Upper lobe of right lung (tissue), 1 donor: ENCODE measurements at places on chromosomes 1 and 21. TPM values are rescaled to one million over a fixed set of nuclear protein-coding genes. Genes with fewer than 3 reads are reported as not detected.

GRCh38 chr1:234975122-234975940 lies 153.3 kb downstream of the TOMM20 start:
- DNase-seq = peak; percentile 15

GRCh38 chr1:40477678-40478053 lies 576 bp downstream of the ZFP69 start:
- DNase-seq = no peak

- DNase-seq = no peak
These were observed 1.4 kb upstream of the HEYL start for GRCh38 chr1:39640861-39641260.

DNA sequence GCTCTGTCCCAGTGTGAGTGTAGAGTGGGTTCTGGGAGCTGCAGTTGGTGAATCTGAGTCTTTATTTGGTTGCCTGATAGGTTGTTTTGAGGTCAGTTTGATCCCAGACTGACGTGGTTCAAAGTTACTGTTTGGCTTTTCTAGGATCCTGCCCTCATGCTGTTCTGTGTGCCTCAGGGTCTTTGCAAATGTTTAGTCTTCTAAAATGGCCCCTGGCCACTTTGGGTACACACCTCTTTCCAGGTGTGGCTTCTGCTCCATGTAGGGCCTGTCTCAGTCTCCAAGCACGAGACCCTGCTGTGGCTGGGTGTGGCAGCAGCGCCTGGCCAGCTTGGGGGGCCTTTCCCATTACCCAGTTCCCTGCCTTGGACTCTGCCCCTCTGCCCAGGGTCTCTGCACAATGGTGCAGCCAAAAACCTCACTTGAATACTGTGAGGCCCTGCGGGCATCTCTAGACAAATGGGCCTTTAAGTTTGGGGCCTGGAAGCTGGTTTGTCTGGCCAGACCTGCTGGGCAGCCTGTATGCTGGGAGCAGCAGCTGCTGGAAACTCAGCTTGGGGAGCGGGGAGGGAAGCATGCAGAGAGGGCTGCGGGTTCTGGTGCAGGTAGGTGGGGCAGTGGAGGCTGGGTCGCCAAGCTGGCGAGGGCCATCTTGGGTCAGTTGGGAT lies 5.6 kb downstream of the PTPRF start:
- peak; percentile 66 for DNase-seq

GRCh38 chr1:58156124-58156468 lies 390.4 kb downstream of the OMA1 start:
- DNase-seq = no peak

GRCh38 chr1:78385744-78386462 lies 104.9 kb upstream of the PTGFR start:
- DNase-seq = no peak

- DNase-seq = no peak
These were observed 569.4 kb upstream of the ADAMTS5 start for GRCh38 chr21:27536319-27536718.

DNA sequence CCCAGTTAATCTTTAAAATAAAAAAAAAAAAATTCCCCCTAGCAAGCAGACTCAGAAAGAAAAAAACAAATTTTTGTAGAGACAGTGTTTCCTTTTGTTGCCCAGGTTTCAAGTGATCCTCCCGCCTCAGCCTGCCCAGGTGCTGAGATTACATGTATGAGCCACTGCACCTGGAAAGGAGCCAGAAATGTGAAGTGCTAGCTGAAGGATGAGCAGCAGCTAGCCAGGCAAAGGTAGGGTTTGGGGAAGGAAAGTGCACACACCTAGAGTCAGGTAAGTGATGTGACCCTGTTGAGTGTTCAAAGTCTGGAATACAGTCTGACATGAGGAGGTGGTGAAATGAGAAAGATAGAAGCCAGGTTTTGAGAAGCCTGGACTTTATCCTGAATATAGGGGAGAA lies 1.7 kb downstream of the AKR1A1 start:
- no peak for DNase-seq

DNA sequence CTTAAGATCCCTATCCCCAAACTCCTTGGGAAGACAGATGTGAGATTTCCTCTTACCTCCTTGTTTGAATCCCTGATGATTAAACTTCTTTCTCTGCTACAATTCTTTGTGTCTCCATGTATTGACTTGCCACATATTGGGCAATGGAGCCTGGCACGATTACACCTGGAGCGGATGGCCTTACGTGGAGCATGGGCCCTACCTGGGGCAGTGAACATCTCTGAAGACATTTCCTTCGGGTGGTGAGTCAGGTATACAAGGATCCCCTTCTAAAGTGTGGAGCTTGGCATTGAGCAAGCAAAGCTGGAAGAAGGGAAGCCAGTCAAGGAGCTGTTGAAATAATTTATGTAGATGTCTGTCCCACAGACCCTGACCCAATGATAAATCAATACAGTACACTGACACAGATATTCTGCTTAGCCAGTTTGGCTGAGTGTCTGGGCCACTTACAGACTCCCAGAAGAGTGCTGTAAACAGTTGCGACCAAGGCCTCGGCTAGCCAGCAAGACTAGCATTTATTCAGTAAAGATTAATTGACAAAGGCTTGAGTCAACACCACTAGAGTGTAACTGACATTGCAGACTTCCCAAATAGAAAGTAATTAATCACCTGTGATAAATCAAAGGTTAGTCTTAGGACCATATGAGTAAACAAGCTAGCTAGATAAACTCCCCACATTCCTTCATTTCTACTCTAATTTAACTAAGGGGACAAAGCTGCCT lies 83.1 kb upstream of the KCNK1 start:
- no peak for DNase-seq

- DNase-seq = no peak
These were observed 11.9 kb downstream of the SH2D2A start for GRCh38 chr1:156804572-156805243.

DNA sequence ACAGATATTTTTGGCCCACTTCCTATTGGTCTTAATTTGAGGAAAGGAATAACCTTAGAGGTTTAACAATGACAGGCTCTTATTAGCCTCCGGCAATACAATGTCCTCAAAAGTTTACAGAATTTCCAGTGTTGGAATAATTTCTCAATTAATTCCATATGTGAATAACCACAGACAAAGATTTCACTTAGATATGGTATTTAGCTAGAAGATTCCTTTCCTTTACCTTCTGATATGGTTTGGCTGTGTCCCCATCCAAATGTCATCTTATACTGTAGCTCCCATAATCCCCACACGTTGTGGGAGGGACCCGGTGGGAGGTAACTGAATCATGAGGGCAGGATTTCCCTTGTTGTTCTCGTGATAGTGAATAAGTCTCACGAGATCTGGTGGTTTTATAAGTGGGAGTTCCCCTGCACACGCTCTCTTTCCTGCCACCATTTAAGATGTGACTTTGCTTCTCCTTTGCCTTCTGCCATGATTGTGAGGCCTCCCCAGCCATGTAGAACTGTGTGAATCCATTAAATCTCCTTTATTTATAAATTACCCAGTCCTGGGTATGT lies 54.9 kb upstream of the RGS7 start:
- no peak for DNase-seq

DNA sequence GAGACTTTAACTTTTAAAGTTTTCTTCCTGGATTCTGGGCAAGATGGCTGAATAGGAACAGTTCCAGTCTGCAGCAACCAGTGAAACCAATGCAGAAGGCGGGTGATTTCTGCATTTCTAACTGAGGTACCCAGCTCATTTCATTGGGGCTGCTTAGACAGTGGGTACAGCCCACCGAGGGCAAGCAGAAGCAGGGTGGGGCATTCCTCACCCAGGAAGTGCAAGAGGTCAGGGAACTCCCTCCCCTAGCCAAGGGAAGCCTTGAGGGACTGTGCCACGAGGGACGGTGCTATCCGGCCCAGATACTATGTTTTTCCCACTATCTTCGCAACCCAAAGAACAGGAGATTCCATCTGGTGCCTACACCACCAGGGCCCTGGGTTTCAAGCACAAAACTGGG lies 121.0 kb downstream of the VAV3 start:
- DNase-seq = no peak

DNA sequence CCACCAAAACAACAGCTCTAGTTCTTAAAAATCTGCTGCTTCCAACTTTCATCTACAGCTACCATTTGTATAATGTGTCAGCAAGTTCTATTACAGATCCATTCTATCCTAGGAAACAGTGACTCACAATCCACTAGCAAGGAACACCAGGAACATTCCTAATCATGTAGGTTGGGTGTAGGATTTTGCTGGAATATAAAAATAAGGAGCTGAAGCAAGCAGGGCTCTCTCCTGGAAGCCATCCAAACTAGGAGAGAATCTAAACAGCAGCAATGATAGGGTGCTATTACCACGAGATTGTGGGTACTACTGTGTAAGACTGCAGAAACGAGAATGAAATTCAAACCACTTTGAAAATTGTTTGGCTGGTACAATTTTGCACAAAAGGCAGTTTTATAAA lies 135.0 kb downstream of the PTPN14 start:
- DNase-seq = no peak

GRCh38 chr1:172397221-172397620 lies 23.3 kb upstream of the C1orf105 start:
- DNase-seq = no peak

GRCh38 chr1:194043984-194044755 lies 857.8 kb upstream of the B3GALT2 start:
- DNase-seq = no peak

GRCh38 chr1:37931102-37931360 lies 15.8 kb downstream of the INPP5B start:
- no peak for DNase-seq

DNA sequence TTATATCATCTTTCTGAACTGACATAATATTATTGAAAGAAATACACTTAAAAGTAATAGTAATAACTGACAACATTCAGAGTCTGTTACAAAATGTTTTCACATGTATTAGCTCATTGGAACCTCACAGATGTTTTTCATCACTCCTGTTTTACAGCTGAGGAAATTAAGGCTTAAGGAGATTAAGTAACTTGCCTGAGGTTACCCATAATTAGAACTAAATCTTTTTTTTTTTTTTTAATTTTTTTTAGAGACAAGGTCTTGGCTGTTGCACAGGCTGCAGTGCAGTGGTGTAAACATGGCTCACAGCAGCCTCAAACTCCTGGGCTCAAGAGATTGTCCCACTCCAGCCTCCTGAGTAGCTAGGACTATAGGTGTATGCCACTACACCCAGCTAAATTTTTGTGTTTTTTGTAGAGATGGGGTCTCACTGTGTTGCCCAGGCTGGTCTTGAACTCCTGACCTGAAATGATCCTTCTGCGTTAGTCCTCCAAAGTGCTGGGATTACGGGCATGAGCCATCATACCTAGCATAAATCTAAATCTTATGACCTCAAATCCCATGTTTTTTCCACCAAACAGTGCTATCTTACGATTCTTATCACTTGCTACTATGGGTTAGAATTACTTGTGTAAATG lies 64.7 kb upstream of the MACF1 start:
- no peak for DNase-seq

GRCh38 chr1:232533328-232533727 lies 96.6 kb downstream of the SIPA1L2 start:
- DNase-seq = no peak

DNA sequence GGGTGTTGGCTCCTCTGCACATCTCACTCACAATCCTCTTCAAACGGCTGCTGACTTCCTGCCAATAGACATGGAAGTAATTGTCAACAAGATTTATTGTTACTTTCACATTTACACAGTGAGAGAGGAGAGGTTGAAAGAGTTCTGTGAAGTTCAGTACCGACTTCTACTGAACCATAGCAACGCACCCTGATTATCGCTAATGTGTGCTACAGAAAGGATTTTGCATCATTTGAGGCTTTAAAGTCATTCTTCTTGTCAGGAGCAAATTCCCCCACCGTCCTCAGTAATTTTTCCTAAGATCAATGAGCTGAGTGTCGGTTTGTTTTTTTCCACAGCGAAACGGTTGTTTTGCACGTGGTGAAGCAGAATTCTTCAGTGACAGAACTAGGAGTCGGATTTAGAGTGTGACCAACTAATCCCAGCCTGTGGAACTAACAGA lies 361.0 kb downstream of the ADGRL2 start:
- no peak for DNase-seq

GRCh38 chr21:30447056-30447455 lies 7.0 kb downstream of the KRTAP15-1 start:
- no peak for DNase-seq

DNA sequence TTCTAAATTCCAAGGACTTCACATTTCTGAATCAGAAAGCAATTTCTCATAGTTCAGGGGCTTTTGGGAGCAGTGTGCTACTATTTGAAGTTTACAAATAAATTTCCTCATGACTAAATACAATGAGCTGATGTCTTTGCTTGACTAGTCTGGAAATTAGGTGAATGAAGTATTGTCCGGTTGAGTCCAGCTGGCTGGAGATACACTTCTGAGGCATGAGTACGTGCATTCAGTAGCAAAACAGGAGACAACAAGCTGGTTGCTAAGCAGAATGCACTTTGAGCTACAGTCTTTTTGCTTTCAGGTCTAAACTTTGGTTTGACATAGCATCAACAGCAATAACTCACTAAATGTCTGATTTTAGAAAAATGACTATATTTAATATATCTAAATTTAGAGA lies 27.1 kb downstream of the ZNHIT6 start:
- no peak for DNase-seq

- DNase-seq = no peak
These were observed 127.1 kb upstream of the C1orf105 start for GRCh38 chr1:172293429-172293828.

- peak; percentile 36 for DNase-seq
These were observed 14.3 kb downstream of the TRIM11 start for GRCh38 chr1:228392111-228392936.

DNA sequence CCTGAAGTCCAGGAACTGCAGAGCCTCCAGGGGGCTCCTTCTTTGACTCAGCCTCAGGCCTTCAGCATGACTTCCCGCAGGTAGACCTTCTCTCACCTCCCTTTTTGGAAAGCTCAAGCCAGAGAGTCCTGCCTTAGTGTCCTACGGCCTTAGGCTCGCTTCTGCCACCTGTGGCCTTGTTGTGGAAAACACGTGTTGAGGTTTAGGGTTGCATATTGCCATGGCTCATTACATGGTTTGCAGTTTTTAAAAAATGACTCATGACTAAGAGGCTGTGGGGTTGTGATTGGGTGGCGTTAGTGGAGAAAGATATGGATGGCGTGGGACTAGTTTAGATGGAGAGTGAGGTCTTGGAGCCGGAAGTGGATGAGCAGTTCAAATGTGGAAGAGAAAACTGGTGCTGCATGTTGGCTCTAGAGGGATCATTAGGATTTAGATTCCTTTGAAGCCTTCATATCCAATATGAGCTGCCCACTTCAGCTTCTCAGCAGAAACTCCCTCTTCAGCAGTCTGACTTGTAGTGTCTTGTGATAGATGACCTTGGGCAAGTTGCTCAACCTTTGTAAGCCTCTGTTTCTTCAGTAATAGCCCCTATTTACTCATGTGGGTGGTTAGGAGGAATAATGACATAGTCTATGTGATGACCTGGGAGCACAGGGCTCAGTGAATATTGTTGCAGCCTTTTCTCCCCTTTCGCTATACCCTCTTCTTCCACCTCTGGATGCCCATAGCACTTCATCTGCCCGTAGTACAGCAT lies 6.5 kb upstream of the FGGY start:
- DNase-seq = peak; percentile 71

The RXFP4 gene
- not detected for total RNA-seq

The SH2D5 gene
- 0.52 TPM for total RNA-seq

The EPHA10 gene
- 1.4 TPM for total RNA-seq

The CLCA4 gene
- not detected for total RNA-seq

The SLC50A1 gene
- total RNA-seq = 44.7 TPM

The SLC22A15 gene
- 25.7 TPM for total RNA-seq

The C8B gene
- total RNA-seq = not detected

The SLAMF6 gene
- 4.4 TPM for total RNA-seq

The VHLL gene
- not detected for total RNA-seq

The C1orf116 gene
- total RNA-seq = 128 TPM

The OR2T33 gene
- total RNA-seq = not detected

The GJA9 gene
- total RNA-seq = not detected
